ENCODE measurements at places on chromosomes 7 and 10.

- DNase-seq: no peak
These were observed 75.1 kb downstream of the RELN start for GRCh38 chr7:103914147-103914899.

- no peak for DNase-seq
These were observed 8.4 kb downstream of the PPP2R2D start for GRCh38 chr10:131909014-131909808.

GRCh38 chr10:12974078-12974477 is 27.4 kb downstream of the CCDC3 start:
- DNase-seq: no peak

DNA sequence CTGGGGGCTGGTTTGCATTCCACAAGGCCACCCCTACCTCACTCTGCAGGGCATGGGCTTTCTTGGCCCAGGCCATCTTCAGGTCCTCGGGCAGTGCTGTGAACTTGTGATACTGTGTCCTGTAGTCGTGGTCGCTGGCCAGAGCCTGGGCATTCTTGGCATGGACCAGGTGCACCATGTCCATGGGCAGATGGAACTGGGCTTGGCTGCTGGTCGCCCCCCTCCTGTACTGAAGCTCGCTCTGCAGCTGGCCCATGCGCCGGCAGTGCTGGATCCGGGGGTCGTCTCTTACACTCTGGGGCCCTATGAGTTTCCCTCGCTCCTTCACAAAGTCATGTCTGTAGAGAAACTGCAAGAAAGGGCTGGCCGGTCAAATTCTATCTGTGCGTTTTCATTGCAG is 51.7 kb downstream of the HABP2 start:
- DNase-seq: no peak

GRCh38 chr7:102310414-102310815 is 23.7 kb downstream of the SH2B2 start:
- DNase-seq: no peak

DNA sequence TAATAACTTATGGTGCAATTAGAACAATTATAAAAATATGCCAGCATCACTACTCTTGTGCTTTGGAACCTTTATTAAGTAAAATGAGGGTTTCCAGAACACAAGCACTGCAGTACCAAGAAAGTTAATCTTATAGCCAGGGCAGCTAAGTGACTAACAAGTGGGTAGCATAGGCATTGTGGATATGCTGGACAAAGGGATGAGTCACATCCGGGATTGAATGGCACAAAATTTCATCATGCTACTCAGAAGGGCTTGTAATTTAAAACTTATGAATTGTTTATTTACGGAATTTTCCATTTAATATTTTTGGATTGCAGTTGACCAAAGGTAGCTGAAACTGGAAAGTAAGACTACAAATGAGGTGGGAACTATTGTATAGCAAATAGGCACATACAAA is 250.6 kb downstream of the C7orf25 start:
- no peak for DNase-seq
